ENCODE measurements at places on chromosomes 2 and 18. TPM values are rescaled to one million over a fixed set of nuclear protein-coding genes. Genes with fewer than 3 reads are reported as not detected.

POLR1B gene
- 19.6 TPM for total RNA-seq

ALPP gene
- not detected for total RNA-seq

ACVR1C gene
- total RNA-seq: 0.37 TPM

MYO5B gene
- total RNA-seq: 8.8 TPM

SGPP2 gene
- total RNA-seq: 3.5 TPM

SERPINB11 gene
- 3.5 TPM for total RNA-seq

LIMS4 gene
- total RNA-seq: not detected

BUB1 gene
- total RNA-seq: 32.4 TPM

UPP2 gene
- total RNA-seq: 0.16 TPM

Data from urinary bladder (tissue), 4 donors.